ENCODE measurements at places on chromosomes 5 and 9.

DNA sequence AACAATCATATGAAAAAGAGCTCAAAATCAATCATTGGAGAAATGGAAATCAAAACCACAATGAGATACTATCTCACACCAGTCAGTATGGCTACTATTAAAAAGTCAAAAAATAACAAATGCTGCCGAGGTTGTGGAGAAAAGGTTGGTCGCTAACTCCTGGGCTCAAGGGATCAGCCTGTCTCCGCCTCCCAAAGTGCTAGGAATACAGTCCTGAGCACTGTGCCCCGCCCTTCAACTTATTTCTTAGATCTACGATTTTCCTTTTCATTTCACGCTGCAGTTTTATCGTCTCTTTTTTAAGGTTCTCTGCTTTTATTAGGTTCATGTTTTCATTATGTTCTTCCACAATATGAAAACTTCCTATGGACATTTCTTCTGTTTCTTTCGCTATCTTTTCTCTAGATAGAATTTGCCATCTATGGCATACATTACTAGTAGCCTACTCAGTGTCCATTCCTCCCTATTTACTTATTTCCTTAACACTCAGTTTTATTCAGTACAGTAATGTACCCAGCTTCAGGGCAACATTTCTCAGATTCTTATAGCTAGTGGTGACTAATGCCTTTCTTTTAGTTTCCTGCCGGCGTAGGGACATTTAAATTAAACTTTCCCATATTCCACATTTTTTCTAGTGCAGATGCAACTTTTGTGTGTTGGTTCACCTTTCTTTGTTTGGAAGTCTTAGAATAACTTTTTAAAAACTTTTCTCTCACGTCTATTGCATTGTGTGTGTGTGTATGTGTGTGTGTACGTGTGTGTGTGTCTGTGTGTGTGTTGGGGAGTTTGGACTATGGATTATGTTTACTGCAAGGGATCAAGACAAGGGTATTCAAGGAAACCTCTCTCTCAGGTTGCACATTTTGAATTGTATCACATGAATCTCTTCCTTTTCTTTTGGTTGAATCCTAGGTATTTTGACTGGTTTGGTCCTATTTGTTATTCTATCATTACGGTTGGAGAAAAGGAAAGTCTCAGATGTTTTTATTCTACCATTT is 21.6 kb upstream of the FBN2 start:
- no peaks in the 10 kb centered on the region for H3K27me3 ChIP-seq
- no peaks in the 10 kb centered on the region for H3K4me1 ChIP-seq
- no peak overlapping the region for H3K4me3 ChIP-seq
- DNase-seq = no peak
- H3K27ac ChIP-seq = no peak overlapping the region

DNA sequence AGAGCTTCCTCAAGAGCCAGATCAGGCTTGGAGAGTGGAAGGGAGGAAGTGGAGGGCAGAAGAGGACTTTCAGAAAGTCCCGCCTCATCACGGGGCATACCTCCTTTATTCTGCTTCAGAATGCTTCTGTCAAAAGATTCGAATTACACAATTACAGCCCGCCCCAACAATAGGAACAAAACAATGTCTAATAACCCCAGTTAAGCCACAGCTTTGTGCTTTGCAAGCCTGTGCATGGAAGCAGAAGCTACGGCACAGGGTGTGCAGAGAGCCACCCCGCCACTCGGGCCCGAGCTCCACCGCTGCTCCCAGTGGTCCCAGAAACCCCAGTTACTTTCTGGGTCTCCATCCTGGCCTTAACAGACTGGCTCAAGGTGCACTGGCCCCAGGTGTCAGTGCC is 23.5 kb downstream of the HNRNPH1 start:
- H3K4me3 ChIP-seq = no peak overlapping the region
- peak; percentile 51 for DNase-seq
- H3K4me1 ChIP-seq = no peaks in the 10 kb centered on the region
- no peak overlapping the region for H3K27ac ChIP-seq

DNA sequence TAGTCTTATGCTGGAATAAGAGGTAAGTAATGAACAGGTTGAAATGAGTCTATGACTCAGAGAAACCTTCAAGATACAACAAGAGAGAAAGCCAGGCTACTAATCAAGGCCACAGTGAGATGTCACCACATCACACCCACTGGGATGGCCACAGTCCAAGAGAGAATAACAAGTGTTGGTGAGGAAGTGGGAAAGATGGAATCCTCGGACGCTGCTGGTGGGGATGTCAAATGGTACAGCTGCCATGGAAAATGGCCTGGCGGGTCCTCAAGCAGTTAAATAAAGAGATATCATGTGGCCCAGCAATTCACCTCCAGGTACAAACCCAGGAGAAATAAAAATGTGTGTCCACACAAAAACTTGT is 41.9 kb upstream of the NEURL1B start:
- no peak overlapping the region for H3K4me3 ChIP-seq
- H3K36me3 ChIP-seq = no peaks in the 10 kb centered on the region
- H3K27ac ChIP-seq = no peak overlapping the region

DNA sequence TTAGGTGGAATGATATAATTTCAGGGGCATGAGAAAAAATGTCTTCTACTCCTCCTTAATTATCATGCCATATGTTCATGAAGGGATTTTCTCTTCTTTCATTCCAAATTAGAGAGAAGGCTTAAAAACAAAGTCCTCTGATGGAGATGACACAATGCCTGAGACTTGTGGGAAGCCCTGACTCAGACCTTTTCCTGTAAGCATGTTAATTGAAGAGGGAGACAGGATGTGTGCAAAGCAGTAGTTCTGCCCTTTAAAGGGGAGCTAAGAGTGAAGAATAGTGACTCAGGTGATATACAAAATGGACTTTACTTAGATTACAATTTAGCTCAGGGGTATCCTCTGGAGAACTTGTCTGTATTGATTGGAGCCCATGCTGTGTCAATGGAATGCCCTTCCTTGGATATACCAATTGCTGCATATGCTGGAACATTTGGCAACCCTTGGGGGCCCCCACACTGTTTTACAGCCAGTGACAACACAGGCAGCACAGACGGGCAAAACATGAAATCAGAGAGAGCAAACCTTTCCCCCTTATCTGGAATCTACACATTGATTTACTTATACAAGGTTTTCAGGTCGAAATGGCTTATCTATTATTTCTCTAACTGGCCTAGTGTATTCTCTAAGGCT is 81.3 kb downstream of the IZUMO3 start:
- H3K36me3 ChIP-seq = no peaks in the 10 kb centered on the region
- H3K4me1 ChIP-seq = no peaks in the 10 kb centered on the region
- H3K27ac ChIP-seq = no peak overlapping the region
- no peaks in the 10 kb centered on the region for H3K27me3 ChIP-seq

GRCh38 chr9:16315720-16316119 is 554.8 kb downstream of the BNC2 start:
- no peak for DNase-seq
- H3K27ac ChIP-seq = no peak overlapping the region
- H3K36me3 ChIP-seq = no peaks in the 10 kb centered on the region
- no peak overlapping the region for H3K4me3 ChIP-seq

GRCh38 chr5:130624805-130625204 is 540.3 kb downstream of the HINT1 start:
- no peaks in the 10 kb centered on the region for H3K27me3 ChIP-seq
- DNase-seq = no peak
- no peaks in the 10 kb centered on the region for H3K4me1 ChIP-seq
- H3K36me3 ChIP-seq = no peaks in the 10 kb centered on the region
- H3K27ac ChIP-seq = no peak overlapping the region
- no peak overlapping the region for H3K4me3 ChIP-seq

GRCh38 chr5:151490627-151491026 is 43.2 kb downstream of the SLC36A1 start:
- no peaks in the 10 kb centered on the region for H3K4me1 ChIP-seq
- H3K4me3 ChIP-seq = no peak overlapping the region
- DNase-seq = no peak
- no peak overlapping the region for H3K27ac ChIP-seq

Measured in aorta (tissue), 5 donors.